Central memory CD4-positive, alpha-beta T cell (primary cell): ENCODE measurements at places on chromosomes 4 and X.

GRCh38 chr4:140743194-140743931, 12.8 kb downstream of the TBC1D9 start:
- DNase-seq: no peak

GRCh38 chr4:158020734-158021346, 152.0 kb downstream of the GASK1B start:
- no peak for DNase-seq

GRCh38 chrX:107542500-107542899, 85.8 kb upstream of the PRPS1 start:
- DNase-seq: no peak

GRCh38 chr4:59068722-59069418, 1958.7 kb upstream of the IGFBP7 start:
- no peak for DNase-seq
